ENCODE measurements at places on chromosomes 11 and 22.

- DNase-seq = no peak
Observed at GRCh38 chr22:23098230-23098705, 27.9 kb downstream of the GNAZ start.

- peak; percentile 84 for DNase-seq
Observed at GRCh38 chr11:130675371-130675821, 227.0 kb downstream of the ADAMTS15 start.

- no peak for DNase-seq
Observed at GRCh38 chr11:57436031-57436430, 9.1 kb upstream of the SLC43A3 start.

GRCh38 chr11:12199231-12199948, 89.0 kb downstream of the MICAL2 start:
- DNase-seq = no peak

DNA sequence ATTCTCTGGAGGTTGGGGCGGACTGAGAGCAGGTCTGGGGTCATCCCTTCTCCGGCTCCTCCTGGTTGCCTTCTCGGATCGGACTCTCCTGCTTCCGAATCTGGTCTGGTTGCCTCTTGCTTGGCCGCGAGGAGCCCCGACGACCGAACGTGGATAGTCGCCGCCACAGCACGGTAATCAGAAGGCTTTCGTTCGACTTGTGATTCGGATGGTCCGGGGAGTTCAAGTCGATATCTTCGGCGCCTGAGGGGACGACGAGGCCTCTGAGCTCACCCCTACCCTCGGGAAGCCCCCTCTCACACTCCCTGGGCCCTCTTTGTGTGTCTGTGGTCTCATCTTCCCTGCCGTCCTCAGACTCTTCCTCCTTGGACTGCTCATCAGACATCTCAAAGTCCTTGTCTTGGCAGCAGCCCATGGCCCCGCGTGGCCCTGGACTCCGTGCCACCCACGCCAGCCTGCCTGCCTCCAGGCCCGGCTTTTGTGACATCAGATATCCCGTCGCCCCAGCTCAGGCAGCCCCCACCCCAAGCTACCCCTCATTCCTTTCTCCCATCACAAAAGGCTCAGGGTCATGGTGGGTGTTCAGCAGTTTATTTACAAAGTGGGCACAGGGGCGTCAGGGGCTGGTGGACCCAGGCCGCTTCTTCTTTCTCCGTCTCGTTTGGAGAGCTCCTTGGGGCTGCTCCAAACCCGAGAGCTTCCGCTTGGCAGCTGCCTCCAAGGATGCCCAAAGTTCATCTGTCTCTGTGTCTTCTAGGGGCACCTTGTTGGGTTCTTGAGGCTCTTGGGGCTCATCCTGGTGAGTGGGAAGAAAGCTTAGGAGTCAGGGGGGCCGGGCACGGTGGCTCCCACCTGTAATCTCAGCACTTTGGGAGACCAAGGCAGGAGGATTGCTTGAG, at the start of gene TEX54:
Gene TEX54, minus strand, starts transcription at position 506 of the 899 bp plus-strand sequence.
- no peak for DNase-seq
